H1 (cell line): ENCODE measurements at places on chromosomes 12 and 14. TPM values are rescaled to one million over a fixed set of nuclear protein-coding genes. Genes with fewer than 3 reads are reported as not detected.

DNA sequence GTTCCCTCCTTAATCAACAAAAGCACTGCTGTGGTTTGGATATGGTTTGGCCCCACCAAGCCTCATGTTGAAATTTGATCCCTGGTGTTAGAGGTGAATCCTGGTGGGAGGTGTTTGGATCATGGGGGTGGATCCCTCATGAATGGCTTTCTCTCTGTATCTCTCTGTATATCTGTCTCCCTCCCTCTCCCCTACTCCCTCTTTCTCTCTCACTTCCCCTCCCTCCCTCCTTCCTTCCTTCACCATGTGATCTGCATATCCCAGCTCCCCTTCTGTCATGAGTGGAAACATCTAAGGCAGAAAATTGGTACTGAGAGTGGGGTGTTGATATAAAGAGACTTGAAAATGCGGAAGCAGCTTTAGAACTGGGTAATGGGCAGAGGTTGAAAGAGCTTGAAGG is 5.2 kb downstream of the GSKIP start:
- no peak for DNase-seq
- H3K4me1 ChIP-seq = no peaks in the 10 kb centered on the region
- no peak overlapping the region for H3K27ac ChIP-seq
- H3K36me3 ChIP-seq = no peaks in the 10 kb centered on the region
- H3K27me3 ChIP-seq = no peaks in the 10 kb centered on the region

DNA sequence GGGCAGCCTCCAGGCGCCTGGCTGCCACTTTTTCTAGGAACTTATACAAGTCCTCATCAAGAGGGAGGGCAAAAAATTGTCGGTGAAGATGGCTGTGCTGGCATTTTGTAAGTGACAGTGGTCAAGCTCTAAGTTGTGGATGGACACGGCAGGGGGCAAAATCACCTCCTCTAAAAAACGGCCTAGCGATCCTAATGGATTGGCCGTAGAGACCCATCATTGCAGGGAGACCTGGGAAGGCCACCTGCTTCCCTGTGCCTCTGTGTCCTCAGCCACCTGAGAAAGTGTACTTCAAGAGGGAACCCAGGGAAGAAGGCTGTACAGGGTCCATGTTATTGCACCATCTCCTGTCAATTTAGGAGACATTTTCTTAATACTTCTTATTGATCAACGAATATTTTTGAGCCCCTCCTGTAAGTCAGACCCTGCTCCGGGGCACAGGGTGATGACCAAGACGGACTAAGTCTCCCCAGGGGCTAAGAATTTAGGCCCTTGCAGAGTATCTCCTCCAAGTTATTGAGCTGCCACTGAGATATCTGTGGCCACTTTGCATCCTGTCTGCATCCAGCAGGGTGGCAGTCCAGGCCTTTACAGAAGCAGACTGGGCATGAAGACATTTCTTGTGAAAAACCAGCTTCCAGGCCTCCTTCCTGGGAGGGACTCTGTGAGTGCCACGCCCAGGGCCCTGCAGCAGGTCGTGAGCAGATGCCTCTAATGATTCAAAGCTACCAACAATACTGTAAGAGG is 40.5 kb downstream of the PSMA6 start:
- H3K27me3 ChIP-seq = no peaks in the 10 kb centered on the region
- no peak overlapping the region for H3K27ac ChIP-seq

CKAP4 gene
- total RNA-seq = 79.0 and 80.7 TPM in 2 replicates

DNA sequence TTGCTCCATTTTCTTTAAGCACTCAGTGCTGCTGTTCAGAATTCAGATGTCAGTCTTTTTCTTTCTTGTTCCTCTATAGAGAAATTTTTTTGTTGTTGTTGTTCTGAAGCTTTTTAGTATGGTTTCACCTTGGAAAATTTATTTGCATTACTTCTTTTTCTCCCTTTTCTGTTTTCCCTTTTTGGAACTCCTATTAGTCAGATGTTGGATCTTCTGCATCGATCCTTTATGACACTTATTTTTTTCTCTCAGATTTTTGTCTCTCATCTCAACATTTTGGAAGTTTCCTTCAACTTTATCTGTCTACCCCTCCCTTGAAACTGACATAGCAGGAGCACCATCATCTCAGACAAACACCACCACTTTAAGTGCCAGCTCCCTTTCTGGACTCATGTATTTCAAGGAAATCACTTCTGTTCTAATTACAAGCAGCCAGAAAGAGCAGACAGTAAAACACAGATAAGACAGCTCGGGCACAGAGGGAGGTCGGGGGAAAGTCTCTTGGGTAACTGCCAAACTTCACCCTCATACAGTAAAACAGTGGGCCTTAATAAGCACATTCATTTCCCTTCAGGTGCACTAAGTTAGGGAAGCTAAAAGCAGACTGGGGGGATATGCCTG is 222.7 kb upstream of the PLXNC1 start:
- H3K27ac ChIP-seq = no peak overlapping the region
- H3K4me3 ChIP-seq = no peak overlapping the region
- H3K36me3 ChIP-seq = no peaks in the 10 kb centered on the region
- DNase-seq = no peak

- H3K4me1 ChIP-seq = no peaks in the 10 kb centered on the region
- H3K27ac ChIP-seq = no peak overlapping the region
- H3K36me3 ChIP-seq = no peaks in the 10 kb centered on the region
- no peak overlapping the region for H3K4me3 ChIP-seq
- no peak for DNase-seq
These were observed 218.4 kb downstream of the NTF3 start for GRCh38 chr12:5650281-5650680.

RAPGEF3 gene
- total RNA-seq = 6.7 and 9.4 TPM in 2 replicates

DNA sequence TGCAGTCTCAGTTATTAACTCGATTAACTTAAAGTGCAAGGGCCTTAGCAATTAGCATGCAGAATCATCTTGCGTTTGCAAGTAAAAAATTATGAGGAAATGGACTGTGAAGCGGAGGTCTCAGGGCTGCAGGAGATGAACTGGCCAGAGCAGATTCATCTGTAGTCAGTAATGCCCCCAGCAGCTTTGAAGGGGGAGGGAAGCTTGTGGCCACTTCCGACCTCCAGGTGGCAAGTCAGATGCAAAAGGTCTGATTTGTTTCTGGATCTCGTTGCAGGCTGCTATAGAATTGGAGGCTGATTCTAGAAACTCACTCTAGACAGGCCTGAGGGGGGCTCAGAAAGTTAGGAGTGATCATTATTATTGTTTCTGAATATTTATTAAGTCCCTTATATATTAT is 107.4 kb upstream of the RGS6 start:
- no peaks in the 10 kb centered on the region; the same call in 1 of the 2 replicates for H3K4me1 ChIP-seq
- no peak for DNase-seq
- no peaks in the 10 kb centered on the region for H3K27me3 ChIP-seq
- no peak overlapping the region for H3K27ac ChIP-seq

DNA sequence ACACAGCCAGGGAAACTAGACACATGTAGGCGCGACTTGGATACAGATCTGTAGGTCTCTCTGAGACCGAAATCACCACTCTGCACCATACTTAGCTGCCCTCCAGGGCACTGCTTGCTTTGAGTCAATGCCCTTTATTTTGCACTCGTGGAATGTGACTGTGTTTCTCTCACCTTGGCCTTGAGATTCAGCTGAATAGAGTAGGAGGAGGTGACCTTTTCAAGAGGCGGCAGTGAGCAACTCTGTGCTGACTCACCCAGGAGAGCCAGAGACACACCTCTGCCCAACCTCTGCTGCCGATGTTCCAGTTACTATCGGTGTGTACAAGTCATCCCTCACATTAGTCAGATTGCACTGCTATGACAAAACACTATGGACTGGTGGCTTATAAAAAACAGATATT is 583.4 kb downstream of the VRK1 start:
- no peak overlapping the region for H3K27ac ChIP-seq
- no peak overlapping the region for H3K4me3 ChIP-seq
- H3K4me1 ChIP-seq = peaks cover 5% of the 10 kb centered on the region
- H3K36me3 ChIP-seq = no peaks in the 10 kb centered on the region
- H3K27me3 ChIP-seq = no peaks in the 10 kb centered on the region

DNA sequence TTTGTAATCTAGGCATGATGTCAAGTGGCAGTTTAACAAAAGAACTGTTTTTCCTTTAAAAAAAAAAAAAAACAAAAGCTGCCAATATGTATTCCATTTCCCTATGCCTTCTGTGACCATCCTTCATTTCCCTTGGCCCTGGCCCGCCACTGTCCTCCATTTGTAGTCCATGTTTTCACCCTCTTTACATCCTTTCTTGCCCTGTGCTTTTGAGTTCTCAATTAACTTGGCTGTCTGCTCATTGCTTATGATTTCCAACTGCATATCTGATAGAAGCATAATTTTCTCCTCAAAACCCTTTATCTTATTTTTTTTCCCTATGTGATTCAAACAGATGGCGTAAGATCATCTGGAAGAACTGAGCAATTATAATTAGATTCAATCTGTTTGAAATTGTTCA is 297.5 kb downstream of the NAV3 start:
- no peaks in the 10 kb centered on the region; the same call in 1 of the 2 replicates for H3K4me1 ChIP-seq
- H3K27me3 ChIP-seq = no peaks in the 10 kb centered on the region
- H3K4me3 ChIP-seq = no peak overlapping the region

DNA sequence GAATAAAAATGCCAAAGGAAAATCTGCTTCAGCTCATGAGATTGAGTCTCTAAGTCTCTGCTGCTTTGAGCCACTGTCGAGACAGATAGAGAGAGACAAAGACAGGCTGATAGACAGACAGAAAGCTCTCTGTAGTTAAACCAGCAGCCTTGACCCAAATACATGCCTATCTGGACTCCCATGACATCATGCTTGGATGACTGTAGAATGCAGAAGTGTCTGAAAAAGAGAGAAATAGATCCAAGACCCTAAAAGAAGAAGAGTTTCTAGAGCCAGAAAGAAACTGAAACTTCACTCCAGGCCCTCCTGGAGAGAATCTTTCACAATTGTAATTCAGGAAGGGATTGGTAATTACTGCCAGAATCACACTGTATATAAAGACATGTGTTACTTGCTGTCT is 122.6 kb upstream of the PLXNC1 start:
- H3K27ac ChIP-seq = no peak overlapping the region
- no peaks in the 10 kb centered on the region for H3K27me3 ChIP-seq
- no peaks in the 10 kb centered on the region for H3K36me3 ChIP-seq
- H3K4me3 ChIP-seq = no peak overlapping the region

- no peak overlapping the region for H3K27ac ChIP-seq
- no peak overlapping the region for H3K4me3 ChIP-seq
- H3K4me1 ChIP-seq = no peaks in the 10 kb centered on the region
- no peak for DNase-seq
These were observed 27.4 kb downstream of the ABCC9 start for GRCh38 chr12:21913823-21914222.

KLHDC1 gene
- not detected in 2 replicates for total RNA-seq

ALX1 gene
- 0.73 and 0.80 TPM in 2 replicates for total RNA-seq

DNA sequence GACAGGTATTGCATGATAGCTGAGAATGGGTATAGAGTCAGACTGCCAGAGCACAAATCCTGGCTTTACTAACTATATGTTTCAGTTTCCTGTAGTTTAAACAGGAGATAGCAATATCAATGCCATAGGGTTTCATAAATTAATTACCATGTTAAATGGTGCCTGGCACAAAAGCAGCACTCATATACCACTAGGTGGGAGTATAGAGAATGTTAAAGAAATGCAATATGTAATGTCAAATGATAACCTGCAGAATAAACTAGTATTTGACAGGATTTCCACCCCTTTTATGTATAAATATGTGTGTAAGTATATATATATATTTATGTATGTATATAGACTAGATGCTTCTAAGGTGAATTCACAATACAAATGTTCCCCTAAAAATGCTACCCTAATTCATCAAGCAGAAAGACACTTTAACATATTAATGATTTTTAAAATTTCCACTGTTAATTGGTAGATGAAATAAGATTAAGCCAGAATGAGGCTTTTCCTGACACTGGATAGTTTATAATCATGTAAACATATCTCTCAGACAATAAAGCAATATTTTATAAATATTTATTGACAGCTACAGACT is 8.6 kb downstream of the WDR89 start:
- no peaks in the 10 kb centered on the region for H3K27me3 ChIP-seq
- no peaks in the 10 kb centered on the region for H3K4me1 ChIP-seq
- no peak overlapping the region for H3K27ac ChIP-seq
- no peak overlapping the region for H3K4me3 ChIP-seq
- DNase-seq = no peak

GRCh38 chr12:105279460-105280056 is 43.6 kb upstream of the APPL2 start:
- peak; percentile 56 for DNase-seq
- H3K4me1 ChIP-seq = no peaks in the 10 kb centered on the region
- no peak overlapping the region for H3K27ac ChIP-seq
- no peaks in the 10 kb centered on the region for H3K36me3 ChIP-seq

DNA sequence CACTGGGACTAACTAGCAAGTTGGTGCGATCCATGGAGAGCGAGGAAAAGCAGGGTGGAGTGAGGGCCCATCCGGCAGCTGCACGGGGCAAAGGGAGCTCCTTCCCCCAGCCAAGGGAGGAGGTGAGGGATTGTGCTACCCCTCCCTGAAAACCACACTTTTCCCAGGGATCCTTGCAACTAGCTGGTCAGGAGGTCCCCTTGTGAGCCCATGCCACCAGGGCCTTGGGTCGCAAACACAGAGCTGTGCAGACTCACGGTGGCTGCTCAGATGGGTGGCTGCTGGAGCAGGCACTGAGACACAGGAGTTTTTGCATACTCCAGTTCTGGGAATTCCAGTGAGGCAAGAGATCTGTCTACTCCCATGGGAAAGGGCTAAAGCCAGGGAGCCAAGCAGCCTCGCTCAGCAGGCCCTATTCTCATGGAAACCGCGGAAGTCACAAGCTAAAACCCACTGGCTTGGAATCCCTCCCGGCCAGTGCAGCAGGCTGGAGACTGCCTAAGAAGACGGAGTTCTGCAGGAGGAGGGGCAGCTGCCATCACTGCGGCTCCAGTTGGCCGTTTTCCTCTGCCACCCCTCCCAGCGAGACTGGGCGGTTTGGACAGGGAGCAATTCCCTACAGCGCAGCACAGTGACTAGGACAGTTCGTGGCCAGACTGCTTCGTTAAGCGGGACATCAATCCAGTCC is 10.9 kb upstream of the ZNF705A start:
- no peak overlapping the region for H3K4me3 ChIP-seq
- H3K4me1 ChIP-seq = no peaks in the 10 kb centered on the region
- no peaks in the 10 kb centered on the region for H3K27me3 ChIP-seq
- no peaks in the 10 kb centered on the region for H3K36me3 ChIP-seq
- peak; percentile 50 for DNase-seq
- 0 out of 2 replicates have a peak overlapping the region, but pooled peaks have one; percentile 39 for H3K27ac ChIP-seq
